Stimulated activated CD4-positive, alpha-beta T cell treated with anti-CD3 and anti-CD28 coated beads, Interleukin-12 subunit alpha, Interleukin-12 subunit beta, amount 100 ng/mL, for 4 hours (primary cell): ENCODE measurements at places on chromosomes 1 and 21.

GRCh38 chr1:29383746-29384371, 147.5 kb downstream of the PTPRU start:
- no peak for DNase-seq

DNA sequence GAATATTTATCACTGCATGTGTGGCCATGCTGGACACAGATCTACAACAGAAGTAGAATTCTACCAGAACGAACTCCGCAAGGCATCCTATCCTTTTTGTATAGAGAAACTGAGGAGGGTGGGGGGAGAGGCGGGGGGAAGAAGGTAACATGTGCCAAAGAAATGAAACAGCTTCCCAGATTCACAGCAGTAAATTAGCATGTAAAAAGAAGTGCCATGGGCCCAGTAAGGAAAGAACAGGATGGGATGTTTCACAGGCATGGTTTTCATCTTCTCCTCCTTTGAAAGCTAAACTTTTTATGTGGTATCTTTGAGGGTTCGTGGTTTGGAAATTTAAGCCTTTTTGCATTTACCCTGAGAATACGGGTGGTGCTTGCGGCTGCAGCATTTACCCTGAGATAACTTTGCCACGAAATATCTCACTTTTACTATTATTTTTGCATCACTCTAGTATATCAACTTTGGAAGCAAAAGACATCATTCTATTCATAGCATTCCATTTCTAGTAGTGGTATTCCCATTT, 168.9 kb downstream of the TPR start:
- DNase-seq = no peak

GRCh38 chr1:97796711-97797110, 124.1 kb downstream of the DPYD start:
- DNase-seq = no peak

GRCh38 chr21:24275616-24276015, 1331.7 kb downstream of the MRPL39 start:
- no peak for DNase-seq

GRCh38 chr1:181099152-181100014, 10.9 kb downstream of the IER5 start:
- DNase-seq = no peak

GRCh38 chr1:152043870-152044269, 7.1 kb upstream of the S100A11 start:
- no peak for DNase-seq

- no peak for DNase-seq
Observed at GRCh38 chr1:12615865-12616708, 1.9 kb downstream of the DHRS3 start.

- no peak for DNase-seq
Observed at GRCh38 chr1:37018510-37018909, 15.8 kb downstream of the GRIK3 start.

GRCh38 chr1:74673351-74674111, at the start of gene ERICH3:
TSS of gene ERICH3 (minus strand) at chr1:74673792. CDS start at chr1:74673519, 273 bp downstream.
- DNase-seq = no peak

DNA sequence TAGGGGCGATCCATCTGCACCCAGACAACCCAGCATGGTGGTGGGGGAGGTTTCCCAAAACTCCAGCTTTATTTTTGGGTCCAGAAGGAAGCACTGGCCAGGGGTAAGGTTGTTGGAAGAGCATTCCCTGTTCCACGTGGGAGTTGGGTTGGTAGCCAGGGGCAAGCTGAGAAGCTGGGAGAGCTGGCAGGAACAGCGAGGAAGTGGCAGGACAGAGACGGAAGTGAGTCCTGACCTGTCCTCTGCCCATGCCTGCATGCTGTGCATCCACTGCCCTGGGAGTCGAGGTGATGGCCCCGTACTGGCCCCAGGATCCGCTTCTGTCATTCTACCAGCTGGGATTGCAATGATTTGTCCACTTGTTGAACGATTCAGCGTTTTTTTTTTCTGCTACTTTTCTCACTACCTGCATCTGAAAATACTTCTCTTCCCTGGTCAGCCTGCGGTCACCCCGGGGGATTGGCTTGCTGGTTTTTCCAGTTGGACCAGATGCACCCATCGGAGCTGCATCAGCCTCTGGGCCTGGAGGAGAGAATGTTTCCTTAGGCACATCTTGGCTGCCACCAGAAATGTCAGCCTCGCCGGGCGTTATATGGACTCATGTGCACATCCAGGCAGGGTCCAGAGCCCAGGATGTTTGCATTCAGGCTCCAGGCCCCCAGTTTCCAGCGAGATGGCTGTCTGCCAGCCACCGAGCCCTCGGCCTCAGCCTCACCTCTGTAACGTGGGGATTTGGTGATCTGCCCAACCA, 28.3 kb upstream of the TMPRSS2 start:
- DNase-seq = no peak

DNA sequence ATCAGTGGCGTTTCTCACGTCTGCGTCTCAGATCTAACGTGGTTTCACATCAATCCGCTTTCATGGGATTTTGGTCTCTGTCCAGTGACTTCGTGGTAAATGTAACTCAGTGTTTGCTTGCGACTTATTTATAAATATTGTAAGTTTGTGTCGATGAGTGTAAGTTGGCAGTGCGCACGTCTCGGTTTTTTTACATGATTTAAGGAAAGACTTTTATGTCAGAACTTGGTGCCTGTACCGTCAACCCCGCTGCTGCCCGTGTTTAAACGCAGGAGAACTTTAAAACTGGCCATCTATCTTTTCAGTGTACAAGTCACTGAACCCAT, 1.5 kb downstream of the B3GALT6 start:
- DNase-seq = no peak

DNA sequence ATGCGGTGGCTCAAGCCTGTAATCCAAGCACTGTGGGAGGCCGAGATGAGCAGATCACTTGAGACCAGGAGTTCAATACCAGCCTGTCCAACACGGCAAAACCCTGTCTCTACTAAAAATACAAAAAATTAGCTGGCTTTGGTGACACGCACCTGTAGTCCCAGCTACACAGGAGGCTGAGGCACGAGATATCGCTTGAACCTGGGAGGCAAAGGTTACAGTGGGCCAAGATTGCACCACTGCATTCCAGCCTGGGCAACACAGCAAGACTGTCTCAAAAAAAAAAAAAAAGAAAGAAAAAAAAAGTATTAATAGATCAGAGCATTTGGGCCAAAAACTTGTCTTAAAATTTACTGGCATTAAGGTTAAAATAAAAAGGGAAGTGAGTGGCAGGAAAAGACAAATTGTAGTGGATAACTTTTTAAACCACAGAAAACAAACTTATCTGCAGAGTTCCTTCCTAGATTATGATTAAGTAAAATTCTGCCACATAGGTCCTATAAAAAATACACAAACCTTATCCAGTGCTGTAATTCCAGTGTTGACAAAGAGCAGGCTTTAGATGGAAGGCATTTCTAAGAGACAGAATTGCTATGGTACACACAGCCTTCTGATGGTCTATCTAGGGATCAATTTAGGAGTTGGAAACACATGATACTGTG, 53.3 kb downstream of the EIF4G3 start:
- no peak for DNase-seq

DNA sequence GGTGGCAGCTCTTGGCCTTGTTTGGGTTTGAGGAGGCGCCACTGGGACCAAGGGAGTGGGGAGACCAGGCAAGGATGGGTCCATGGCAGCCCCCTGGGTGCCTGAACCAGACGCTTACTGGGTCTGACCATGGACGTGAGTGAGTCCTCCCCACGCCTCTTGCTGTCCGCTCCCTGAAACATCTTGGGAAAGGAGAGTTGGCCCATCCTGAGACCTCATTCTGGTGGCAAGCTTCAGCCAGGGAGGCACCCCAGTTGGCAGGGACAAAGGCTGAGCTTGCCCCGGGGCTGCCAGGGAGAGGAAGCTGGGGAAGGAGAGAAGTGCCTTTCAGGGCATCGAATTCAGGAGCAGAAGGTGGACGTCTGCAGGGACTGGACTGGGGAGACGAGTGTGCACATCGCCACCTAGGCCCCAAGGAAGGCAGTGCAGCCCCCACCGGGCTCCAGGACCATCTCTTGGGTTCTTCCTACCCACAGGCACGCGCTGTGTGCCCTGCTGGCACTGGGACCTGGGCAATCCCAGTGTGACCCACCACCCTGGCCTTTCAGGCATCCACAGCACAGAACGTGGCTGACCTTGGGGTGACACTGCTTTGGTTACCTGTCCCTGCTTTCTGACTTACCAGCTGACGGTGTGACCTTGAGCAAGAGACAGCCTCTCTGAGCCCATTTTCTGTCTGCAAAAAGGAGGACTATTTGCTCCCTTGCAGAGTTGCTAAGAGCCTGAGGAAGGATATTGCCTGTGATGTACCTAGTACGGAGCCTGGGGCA, 132.9 kb upstream of the WNT4 start:
- DNase-seq = peak; percentile 31

DNA sequence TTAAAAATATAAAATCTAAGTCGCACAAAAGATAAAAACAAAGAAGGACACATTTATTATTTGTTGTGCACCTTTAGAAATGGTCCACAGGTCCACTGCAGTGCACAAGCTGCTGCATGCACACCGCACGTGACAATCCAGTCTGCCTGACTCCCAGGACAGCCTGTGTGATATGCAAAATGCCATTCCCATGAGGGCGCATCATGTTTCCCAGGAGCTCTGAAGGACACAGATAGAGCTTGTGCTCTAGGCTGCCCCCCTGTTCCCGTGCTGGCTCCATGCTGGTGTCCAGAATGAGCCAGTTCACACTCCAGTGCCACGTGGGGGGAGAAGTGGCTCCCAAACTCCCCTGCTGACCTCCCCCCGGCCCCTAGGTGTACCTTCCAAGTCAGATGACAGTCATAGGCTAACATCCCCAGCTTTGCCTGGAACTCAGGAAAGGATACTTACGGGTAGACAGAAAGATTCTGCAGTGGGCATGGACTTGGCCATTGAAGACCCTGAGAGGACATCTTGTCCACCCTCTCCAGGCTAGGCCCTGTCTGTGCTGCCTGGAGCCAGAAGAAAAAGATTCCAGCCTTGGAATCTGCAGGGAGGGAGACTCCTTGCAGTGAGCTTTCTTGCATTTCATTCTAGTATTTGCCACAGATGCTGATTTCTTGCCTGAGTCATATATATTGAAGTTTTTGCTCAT, 26.3 kb downstream of the RAB7B start:
- DNase-seq = no peak

GRCh38 chr1:223276029-223276428, 87.9 kb downstream of the SUSD4 start:
- DNase-seq = no peak

DNA sequence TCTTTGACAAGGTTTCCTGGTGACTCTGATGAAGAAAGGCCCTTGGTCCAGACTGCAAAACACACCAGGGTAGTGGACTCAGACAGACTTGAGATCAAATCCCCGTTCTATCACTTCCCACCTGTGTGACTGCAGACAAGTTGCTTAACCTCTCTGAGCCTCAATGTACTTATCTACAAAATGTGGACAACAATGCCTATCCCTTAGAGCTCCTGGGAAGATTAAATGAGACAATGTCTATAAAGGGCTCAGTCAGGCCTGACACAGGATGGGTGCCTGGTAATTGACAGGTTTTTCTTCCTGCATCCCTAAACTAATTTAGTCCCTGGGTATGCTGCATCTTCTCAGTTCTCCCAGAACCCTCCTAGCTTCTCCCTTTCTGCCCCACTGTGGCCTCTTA, 37.9 kb upstream of the ZBTB40 start:
- DNase-seq = no peak

DNA sequence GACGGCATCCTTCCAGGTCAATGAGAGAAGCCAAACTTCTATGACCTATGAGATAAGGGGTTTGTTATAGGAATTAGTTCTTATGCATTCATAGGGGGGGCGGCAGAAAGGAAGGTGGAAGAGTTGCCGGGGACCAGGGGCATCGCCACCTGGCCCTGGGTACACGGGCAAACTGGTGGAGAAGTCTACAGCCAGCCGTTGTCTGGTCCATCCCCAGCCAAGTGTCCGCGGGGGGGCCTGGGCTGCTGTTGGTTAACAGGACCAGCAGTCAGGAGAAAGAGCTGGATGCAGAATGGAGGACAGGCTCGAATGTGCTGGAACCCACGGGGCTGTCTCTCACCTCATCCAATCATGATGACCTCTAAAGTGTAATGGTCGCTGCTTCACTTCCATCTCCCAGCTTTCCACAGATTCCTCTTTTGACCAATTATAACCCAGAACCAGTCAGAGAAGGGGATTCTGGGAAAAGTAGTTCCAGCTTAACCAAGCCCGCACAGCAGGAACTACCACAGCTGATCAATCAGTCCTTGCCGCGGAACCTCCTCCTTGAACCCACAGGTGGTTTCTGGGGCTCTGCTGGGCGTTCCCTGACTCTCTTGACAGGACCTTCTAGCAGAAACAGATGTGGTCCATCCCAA, 17.8 kb downstream of the TMEM51 start:
- DNase-seq = no peak

DNA sequence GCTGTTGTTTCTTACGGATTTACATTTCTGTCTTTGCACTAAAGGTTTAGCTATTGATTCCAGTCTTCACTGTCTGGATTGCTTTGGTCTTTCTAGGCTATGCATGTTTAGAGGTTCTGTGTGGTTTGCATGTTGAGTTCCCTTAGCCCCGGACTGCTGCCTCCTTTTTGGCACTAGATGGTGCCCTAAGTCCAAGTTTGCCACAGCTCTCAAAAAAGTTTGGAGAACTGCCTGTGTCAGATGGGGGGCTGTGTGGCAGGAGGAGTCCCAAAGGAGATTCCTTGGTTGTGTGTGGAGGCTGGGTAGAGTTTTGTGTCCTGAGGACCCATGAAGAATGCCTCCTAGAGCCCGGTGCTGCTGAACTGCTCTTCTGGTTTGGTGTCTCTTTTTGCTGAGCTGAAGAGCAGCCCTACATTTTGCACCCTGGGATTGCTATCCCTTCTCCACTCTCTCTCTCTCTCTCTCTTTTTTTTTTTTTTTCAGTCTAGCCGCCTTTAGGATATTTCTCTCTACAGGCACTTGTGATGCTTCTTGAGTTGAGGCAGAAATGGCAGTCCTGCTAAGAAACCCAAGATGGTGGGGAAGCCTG, 74.4 kb downstream of the PTGS2 start:
- no peak for DNase-seq

GRCh38 chr1:8205771-8206170, 112.1 kb upstream of the SLC45A1 start:
- no peak for DNase-seq

DNA sequence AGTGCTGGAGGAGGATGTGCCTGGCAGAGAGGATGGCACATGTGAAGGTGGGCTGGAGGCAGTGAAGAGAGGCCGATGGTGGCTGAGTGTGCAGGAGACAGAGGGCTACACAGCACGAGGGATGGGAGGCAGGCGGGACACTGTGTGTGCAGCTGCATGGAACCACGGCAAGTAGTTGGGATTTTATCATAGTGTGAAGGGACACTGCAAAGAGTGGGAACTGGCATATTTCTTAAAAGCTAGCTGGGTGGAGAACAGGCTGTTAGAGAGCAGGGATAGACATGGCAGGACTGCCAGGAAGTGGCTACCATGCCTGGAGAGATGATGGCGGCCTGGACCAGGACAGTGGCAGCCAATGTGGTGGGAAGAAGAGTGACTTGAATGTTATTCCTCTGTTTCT, 102.4 kb upstream of the TLR5 start:
- DNase-seq = no peak
